CD14-positive monocyte (primary cell): ENCODE measurements at places on chromosomes 3 and 15.

- no peak for DNase-seq
- H3K36me3 ChIP-seq: no peaks in the 10 kb centered on the region
- H3K4me3 ChIP-seq: no peak overlapping the region
- H3K27me3 ChIP-seq: no peaks in the 10 kb centered on the region
Observed at GRCh38 chr3:197559651-197560050, 3.9 kb upstream of the BDH1 start.

DNA sequence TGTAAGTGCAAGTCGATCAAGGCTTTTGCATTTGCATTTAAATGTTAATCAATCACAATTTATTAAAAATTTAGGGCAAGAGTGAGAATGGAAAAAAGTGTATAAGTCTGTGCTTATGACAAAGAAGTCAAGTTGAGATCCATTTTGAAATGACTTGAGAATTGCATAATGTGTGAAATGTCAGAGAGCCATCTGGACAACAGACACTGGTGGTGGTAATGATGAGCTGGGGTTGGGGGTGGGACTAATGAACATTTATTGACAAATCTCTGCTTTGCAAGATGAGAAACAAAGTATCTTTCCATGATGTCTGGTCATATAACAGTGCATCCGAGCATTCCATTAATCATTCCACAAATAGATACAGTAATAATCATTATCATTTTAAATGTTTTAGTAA, 89.4 kb upstream of the ZBTB20 start:
- H3K4me1 ChIP-seq: no peaks in the 10 kb centered on the region
- no peak for DNase-seq
- no peaks in the 10 kb centered on the region for H3K27me3 ChIP-seq
- H3K4me3 ChIP-seq: no peak overlapping the region

GRCh38 chr3:50192689-50193141, 1.3 kb downstream of the GNAT1 start:
- H3K27me3 ChIP-seq: peaks cover 15% of the 10 kb centered on the region
- H3K36me3 ChIP-seq: no peaks in the 10 kb centered on the region
- no peak overlapping the region for H3K4me3 ChIP-seq
- no peak overlapping the region for H3K27ac ChIP-seq
- DNase-seq: peak; percentile 70

GRCh38 chr3:28301688-28302087, 46.8 kb upstream of the ZCWPW2 start:
- no peak for DNase-seq
- H3K27me3 ChIP-seq: no peaks in the 10 kb centered on the region
- no peaks in the 10 kb centered on the region for H3K36me3 ChIP-seq

DNA sequence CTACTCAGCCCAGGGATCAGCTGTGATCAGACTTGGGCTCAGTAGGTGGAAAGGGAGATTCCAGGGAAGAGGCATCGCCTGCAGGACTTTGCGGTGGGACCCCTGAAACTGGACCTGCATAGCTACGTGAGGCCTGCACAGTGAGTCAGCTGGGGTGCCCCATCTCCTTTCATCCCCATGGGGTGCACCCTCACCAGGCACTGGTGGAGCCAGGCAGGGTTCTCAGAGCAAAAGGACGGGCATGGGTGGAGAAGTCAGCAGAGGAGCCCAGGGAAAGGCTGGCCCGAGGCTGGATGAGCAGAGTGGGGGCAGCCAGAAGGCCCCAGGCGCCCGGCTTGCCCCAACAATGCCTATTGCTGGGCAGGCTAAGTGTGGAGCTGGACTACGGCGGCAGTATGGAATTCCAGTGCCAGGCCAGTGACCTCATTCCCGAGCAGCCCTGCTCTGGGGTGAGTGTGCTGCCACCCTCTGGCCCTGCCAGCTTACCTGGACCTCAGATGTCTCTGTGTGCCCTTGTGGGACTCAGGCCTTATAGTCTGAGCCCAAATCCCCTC, 19.7 kb downstream of the ACAA1 start:
- DNase-seq: no peak
- H3K4me1 ChIP-seq: no peaks in the 10 kb centered on the region
- H3K27ac ChIP-seq: no peak overlapping the region
- H3K27me3 ChIP-seq: no peaks in the 10 kb centered on the region
- no peak overlapping the region for H3K4me3 ChIP-seq
- H3K36me3 ChIP-seq: peaks cover 42% of the 10 kb centered on the region

GRCh38 chr15:98530570-98530969, 117.8 kb upstream of the IGF1R start:
- no peak overlapping the region for H3K4me3 ChIP-seq
- no peaks in the 10 kb centered on the region for H3K27me3 ChIP-seq
- no peak overlapping the region for H3K27ac ChIP-seq
- peaks cover 3% of the 10 kb centered on the region for H3K4me1 ChIP-seq

- H3K4me1 ChIP-seq: no peaks in the 10 kb centered on the region
- DNase-seq: no peak
- no peaks in the 10 kb centered on the region for H3K36me3 ChIP-seq
- no peaks in the 10 kb centered on the region for H3K27me3 ChIP-seq
- no peak overlapping the region for H3K27ac ChIP-seq
Observed at GRCh38 chr3:89223188-89223587, 115.8 kb downstream of the EPHA3 start.

GRCh38 chr3:70635301-70635700, 322.9 kb upstream of the MDFIC2 start:
- H3K27me3 ChIP-seq: no peaks in the 10 kb centered on the region
- no peaks in the 10 kb centered on the region for H3K36me3 ChIP-seq
- H3K4me3 ChIP-seq: no peak overlapping the region
- no peak overlapping the region for H3K27ac ChIP-seq
- no peak for DNase-seq
